ENCODE measurements at places on chromosomes 13 and 19.

DNA sequence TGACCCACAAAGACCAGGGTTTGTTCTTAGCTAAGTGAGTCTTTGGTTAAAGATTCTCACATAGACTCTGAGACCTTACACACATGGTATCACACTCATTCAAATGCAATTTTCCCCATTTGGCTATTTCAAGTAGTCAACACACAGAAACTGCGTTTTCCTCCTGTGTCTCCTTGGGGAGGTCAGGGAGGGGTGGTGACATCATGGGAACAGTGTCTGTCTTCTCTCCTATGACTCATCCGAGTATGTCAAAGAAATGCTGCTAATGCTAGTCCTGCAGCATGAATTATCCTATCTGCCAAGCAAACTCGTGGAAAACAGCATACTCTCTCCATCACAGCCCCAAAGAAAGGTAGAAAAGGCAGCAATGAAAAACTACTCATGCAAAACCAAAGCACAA, 100.2 kb downstream of the ENOX1 start:
- no peak for DNase-seq

DNA sequence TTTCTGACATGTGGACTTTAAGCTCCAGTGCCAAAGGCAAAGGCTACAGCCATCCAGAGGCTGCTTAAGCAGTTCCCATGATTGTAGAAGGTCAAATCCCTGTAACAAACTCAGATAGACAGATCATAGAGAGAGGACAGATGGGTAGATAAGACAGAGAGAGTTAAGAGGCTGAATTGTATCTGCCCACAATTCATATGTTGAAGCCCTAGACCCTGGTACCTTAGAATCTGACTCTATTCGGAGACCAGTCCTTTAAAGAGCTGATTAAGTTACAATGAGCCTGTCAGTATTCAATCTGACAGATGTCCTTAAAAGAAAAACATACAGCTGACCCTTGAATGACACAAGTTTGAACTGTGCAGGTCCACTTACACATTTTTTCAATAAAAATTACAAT, 115.2 kb downstream of the RAP2A start:
- DNase-seq: no peak

DNA sequence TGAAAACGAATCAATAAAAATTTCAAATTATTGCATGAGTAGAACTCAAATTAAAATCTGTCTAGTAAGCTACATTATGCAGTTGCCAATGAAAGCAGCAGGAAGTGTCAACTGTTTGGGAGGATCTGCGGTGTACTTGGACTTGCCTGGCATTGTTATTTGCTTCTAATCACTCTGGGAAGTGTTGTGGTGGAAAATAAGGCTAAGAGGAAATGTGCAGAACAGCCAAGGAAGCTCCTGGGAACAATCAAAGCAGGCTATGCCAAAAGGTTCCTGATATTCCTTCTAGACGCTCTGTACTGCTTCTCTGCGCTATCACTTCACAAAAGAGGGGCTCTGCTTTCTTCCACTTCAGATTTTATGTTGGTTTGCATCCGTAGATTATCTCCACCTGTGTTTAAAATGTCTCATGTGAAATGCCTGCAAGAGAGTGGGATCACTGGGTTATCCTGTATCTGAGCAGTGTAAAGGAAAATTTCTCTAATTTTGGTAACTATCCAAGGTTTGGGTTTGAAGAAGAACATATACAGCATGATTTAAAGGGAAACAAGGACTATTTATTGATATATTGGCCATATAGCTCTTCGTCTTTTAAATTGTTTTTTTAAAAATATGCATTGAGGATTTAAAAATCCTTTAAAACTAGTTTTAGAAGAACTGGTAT, 182.7 kb upstream of the CSNK1A1L start:
- DNase-seq: no peak

GRCh38 chr19:58518256-58519086, 1.1 kb downstream of the ZBTB45 start:
- DNase-seq: no peak

- DNase-seq: no peak
These were observed 160.5 kb downstream of the DLEU7 start for GRCh38 chr13:50682966-50683365.

- no peak for DNase-seq
These were observed 5.3 kb downstream of the MLNR start for GRCh38 chr13:49225223-49226042.

DNA sequence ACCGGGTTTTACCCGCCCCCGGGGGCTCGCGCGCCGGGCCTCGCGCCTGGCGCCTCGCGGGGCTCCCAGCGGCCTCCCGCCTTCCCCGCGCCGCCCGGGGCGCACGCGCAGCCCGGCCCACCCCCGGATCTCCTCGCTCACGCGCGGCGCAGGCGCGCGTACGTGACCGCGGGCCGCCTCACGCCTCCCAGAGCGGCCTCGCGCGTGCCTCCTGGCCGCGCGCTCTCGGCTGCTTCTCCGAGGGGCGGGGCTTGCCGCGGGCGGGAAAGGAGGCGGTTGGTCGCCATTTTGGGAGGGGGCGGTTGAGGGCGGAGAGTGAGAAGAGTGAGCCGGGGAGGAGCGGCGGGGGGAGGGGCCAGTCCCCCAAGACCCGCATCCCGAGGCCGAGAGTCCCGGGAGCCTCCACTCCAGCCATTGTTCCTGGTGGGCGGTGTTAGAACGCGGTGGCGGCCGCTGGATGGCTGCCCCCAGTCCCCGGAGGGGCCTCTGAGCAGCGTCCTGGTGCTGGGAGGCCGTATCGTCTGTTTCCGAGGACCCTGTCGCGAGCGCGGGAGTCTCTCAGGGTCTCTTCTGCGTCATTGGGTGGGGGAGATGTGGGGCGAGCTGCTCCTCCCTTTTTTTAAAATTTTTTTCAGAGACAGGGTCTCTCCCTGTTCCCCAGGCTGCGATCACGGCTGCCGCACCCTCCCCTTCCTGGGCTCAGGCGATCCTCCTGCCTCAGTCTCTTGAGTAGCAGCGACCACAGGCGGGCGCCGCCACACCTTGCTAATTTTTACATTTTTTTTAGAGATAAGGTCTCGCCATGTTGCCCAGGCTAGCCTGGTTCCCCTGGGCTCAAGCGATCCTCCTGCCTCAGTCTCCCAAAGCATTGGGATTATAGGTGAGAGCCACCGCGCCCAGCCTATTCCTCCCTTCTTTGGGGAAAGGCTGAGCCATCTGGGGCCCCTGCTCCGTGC, at the start of gene ZNF541:
TSS of gene ZNF541 (minus strand) at position 78 of the 956 bp plus-strand sequence. CDS start 17,292 bp downstream, outside the sequence.
- peak; percentile 74 for DNase-seq

- no peak for DNase-seq
These were observed 366.7 kb downstream of the UQCRFS1 start for GRCh38 chr19:28846094-28846812.

Data from stimulated activated CD4-positive, alpha-beta T cell treated with anti-CD3 and anti-CD28 coated beads, Interleukin-4, amount 100 ng/mL, for 48 hours (primary cell).